ENCODE measurements at places on chromosomes 11 and 22.

- DNase-seq, result no peak
These were observed 23.7 kb upstream of the SORL1-AS1 start for GRCh38 chr11:121476379-121477032.

DNA sequence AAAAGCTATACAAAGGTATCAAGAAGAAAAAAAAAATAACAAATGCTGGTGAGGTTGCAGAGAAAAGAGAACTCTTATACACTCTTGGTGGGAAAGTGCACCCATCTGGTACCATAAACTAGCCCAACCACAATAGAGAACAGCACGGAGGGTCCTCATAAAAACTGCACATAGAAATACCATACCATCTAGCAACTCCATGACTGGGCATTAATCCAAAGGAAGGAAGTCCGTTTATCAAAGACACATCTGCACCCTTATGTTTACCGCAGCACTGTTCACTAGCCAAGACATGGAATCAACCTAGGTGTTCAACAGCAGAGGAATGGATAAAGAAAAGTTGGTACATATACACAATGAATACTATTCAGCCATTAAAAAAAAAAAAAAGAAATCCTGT lies 10.8 kb upstream of the CLDN5 start:
- DNase-seq, result no peak

DNA sequence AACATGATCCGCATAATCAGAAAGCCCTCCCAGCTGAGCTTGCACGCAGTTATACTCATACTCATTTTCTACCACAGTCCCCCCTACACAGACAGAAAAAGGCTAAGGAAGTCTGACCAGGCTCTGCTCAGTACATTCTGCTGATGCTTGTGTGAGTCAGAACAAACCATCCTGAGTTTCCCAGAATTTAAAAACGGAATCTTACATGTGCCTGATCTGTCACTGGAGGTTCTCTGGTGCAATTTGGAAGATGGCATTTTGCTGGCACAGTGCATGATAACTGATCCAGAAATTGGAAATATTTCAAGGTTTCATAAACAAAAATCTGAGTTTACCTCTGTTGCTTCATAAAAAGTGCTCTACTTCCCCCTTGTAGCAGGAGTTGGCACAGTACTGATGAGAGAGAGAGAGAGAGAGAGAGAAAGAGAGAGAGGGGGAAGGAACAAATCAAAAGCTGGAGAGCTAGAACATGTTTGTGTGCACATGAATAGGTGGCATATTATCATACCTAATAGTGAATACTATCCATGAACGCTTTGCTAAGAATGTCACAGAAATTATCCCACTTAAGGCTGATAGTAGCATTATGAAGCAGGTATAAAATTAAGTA lies 1085.3 kb downstream of the DLG2 start:
- no peak for DNase-seq

DNA sequence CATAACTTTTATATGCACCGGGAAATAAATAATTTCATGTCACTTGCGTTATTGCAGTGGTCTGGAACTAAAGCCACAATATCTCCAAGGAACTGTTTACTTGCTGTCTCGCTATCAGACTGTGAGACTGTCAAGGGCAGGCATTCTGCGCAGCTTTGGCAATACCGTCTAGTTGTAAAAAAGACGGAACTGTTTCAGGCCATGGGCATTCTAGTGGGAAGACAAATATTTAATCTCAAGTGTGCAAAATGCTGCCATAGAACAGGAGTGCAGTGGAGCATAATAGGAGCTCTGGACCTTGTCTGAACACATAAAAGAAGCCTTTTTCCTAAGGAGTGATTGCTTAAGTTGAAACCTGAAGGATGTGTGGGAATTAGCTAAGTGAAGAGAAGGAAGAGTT lies 53.8 kb downstream of the PACS1 start:
- no peak for DNase-seq

DNA sequence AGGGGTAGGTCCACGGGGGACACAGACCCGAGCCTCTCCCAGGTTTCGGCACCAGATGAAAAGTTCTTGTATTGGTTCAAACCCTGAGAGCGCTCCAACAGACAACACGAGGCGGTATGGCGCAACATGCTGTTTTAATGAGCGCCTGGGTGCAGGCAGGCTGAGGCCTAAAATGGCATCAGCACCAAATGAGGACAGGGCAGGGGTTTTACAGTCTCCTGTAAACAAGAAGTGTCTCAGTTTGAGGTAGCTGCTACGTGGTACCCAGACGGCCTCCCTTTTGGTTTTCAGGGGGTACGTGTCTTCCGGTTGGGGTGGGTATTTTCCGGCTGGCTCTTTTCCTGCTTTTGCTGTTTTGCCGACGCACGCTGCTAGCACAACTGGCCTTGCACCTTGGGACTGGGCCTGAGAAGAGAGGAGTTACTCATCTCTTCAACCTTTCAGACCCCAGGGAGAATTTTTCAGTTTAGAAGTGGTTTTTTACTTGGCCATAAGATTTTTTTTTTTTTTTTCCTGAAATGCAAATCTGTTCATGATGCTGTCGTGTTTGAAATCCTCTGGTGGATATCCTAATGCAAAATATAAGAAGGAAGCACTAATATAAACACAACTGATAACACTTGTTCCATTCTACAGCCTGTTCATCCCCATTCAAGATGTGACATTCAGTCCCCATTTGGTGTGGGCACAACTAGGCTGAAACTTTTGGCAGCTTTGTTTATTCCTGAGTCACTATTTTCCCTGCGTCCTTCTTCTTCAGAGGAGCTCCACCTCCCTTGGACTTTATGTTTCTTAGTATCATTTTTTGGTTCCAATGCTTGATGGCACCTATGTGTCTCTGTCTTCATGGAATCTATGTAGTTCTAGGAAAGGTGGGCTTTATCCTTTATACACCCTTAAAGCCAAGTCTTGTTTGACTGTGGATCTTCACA lies 6.5 kb downstream of the PPFIBP2 start:
- DNase-seq, result peak; percentile 16

GRCh38 chr11:74248469-74248868 lies 63.0 kb downstream of the P4HA3 start:
- DNase-seq, result no peak

DNA sequence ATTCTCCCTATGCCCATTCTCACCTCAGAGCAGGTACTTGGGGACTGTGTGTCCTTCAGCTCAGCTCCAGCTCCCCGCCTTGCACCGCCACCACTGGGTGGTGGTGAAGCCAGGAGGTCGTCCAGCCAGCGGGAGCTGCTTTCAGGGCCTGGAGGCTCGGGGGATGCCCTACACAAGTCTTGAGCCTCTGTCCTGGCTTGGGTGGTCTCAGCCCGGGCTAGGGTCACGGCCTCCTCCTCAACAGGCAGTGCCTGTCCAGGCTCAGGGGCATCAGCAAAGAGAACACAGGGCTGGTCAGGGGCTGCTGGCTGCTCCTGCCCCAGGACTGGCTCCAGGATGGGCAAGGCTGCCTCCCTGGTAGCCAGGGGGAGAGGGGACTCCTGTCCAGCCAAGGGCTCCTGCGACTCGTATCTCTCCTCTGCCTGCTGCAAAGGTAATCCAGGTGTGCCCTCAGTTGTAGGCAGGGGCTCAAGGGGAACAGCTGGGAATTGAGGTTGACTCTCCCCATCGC lies 12.2 kb downstream of the TNKS1BP1 start:
- no peak for DNase-seq

DNA sequence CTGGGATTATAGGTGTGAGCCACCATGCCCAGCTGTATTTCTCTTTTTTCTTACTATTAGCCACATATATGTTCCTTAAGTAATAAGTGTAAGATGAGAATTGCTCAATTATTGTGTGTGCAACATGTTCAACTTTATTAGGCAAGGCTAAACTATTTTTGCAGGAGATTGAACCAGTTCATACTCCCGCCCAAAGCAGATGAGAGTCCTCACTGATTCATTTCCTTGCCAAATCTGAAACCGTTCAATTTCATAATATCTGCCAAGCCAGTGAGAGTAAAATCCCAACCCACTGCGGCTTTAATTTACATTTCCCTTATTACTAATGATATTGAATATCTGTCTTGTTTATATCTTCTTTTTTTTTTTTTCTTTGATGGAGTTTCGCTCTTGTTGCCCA lies 48.4 kb downstream of the KCNJ4 start:
- no peak for DNase-seq

DNA sequence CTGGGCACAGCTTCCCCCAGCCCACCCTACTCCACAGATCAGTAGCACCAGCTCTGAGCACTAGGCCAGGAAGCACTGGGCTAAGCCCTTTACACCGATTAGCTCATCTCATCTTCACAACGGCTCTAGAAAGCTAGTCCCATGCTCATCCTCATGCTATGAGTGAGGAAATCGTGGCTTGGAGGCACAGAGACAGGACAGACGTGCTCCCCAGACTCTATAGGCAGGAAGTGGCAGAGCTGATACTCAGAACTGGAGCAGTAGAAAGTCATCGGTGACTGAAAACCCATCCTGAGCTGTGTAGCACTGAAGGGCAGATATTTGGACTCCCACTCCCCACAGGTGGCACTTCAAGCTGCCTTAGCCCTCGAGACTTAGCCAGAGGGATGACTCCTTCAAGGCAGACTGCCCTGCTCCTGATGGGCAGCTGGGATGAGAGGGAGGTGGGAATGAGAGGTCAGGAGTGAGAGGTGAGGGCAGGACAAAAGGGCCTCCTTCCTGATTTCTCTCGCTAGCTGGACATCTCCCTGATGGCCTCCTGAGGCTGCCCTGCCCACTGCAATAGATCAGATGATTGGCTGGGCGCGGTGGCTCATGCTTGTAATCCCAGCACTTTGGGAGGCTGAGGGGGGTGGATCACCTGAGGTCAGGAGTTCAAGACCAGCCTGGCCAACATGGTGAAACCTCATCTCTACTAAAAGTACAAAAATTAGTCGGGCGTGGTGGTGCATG lies 9.7 kb downstream of the CD5 start:
- peak; percentile 45 for DNase-seq

- no peak for DNase-seq
These were observed 340.0 kb downstream of the SHANK2 start for GRCh38 chr11:70912226-70912840.

DNA sequence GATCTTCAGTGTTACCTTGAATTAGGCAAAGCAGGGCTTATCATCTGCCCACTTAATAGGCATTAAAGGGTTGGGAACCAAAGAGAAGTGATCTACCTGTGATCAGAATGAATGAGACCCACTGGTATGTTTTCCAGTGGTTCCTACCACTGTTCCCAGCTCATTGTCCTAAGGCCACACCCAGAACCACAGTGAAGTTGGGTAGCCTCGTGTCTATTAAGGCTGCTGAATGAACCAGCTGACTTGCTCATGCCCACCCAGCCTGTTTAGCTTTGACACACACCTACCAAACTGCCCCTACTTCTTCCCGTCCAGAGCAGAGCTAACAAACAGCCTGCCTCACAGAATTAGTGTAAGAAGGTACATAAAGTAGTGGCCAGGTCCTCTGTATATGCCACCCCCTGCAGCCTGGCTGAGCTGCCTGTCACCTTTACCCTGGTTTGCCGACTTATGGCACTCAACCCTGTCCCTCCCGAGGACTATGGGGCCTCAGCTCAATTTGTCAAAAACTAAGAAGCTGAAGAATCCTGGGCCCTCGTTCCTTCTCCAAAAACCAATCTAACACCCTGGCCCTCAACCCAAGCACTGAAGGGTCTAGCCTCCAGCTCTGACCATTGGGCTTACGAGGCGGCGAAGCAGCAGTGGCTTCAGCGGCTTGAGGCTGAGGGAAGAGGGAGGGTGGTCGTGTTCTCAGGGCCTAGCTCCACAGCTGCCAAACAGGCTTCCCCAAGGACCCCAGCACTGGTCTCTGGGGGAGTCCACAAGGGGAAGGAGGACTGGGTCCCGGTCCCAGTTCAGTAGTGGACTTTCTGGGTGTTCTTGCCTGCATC lies 9.8 kb downstream of the UCP2 start:
- no peak for DNase-seq

DNA sequence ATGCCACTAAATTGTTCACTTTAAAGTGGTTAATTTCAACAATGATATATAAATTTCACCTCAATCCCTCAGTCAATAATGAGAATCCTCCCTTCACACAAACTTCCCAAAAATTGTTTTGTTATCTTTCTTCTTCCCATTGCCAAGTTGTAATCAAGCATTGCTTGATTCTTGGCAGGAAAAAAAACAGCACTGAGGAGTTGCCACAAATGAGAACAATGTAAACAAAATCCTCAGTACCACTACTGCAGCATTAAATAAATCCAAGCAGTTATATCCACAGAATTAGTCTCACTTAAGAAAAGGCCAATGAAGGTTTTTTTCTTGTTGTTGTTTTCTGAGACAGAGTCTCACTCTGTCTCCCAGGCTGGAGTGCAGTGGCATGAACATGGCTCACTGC lies 38.2 kb downstream of the FAM168A start:
- DNase-seq, result no peak

- no peak for DNase-seq
These were observed 39.8 kb upstream of the PRSS23 start for GRCh38 chr11:86760577-86760976.

DNA sequence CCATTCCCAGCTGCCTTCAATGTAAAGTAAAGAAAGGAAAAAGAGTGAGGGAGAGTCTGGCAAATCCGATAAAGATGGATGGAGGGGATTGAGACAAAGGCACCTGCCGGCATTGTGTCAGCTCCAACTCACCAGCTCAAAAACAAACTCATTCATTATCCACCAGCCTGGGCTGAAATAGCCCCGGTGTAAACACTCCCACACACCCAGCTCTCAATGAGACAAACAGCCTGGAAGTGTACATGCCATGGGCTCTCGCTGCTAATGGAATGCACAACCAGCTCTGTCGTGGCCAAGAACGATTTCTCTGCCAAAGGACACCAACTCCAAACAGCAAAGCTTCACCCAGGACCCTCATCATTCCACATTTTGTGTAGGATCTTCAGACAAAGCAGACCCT lies 89.3 kb upstream of the OPCML start:
- no peak for DNase-seq

DNA sequence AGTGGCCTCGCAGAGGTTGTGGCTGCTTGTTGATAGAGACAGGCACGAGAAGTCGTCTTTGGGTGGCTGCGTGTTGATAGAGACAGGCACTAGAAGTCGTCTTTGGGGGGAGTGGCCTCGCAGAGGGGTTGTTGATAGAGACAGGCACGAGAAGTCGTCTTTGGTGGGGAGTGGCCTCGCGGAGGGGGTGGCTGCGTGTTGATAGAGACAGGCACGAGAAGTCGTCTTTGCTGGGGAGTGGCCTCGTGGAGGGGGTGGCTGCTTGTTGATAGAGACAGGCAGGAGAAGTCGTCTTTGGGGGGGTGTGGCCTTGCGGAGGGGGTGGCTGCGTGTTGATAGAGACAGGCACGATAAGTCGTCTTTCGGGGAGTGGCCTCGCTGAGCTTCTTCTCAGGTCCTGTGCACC lies 328.8 kb downstream of the TBC1D22A start:
- DNase-seq, result peak; percentile 57

DNA sequence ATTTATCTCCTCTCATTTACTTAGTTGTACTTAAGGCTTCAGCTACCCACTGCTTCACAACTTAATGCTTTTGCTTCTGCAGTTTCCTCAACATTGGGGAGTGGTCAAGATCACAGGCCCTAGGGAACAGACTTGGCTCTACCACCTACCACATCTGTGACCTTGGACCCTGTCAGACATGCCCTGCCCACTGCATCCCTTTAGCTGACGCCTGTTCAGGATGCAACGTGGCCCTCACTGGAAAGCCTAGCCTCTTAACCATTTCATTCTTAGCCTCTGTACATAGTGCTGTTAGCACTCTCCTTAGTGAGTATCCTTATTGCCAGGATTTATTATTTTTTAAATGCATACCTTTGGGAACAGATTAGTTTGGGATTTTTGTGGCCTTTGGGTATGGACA lies 34.4 kb downstream of the TNRC6B start:
- no peak for DNase-seq

GRCh38 chr11:129729216-129729615 lies 86.4 kb upstream of the TMEM45B start:
- no peak for DNase-seq
